Cardiac muscle cell (in vitro differentiated cells and primary cell): ENCODE measurements at places on chromosomes 2 and 18. TPM values are rescaled to one million over a fixed set of nuclear protein-coding genes. Genes with fewer than 3 reads are reported as not detected.

The VSNL1 gene
- 1.3 and 3.9 TPM in 2 replicates for polyA plus RNA-seq

The GPR35 gene
- 0.40 and 1.9 TPM in 2 replicates for polyA plus RNA-seq

The BMP10 gene
- polyA plus RNA-seq = 0.35 and 1.2 TPM in 2 replicates

The FHOD3 gene
- 127 and 129 TPM in 2 replicates for polyA plus RNA-seq

The CCL20 gene
- 0.21 TPM in 1 of 2 replicates, not detected in the other for polyA plus RNA-seq

The GKN2 gene
- not detected in 2 replicates for polyA plus RNA-seq

The KIAA2012 gene
- 0.05 and 0.24 TPM in 2 replicates for polyA plus RNA-seq

The RANBP2 gene
- polyA plus RNA-seq = 12.8 and 20.2 TPM in 2 replicates

The LIPG gene
- 1.5 and 2.8 TPM in 2 replicates for polyA plus RNA-seq

The TMEM17 gene
- polyA plus RNA-seq = 5.0 and 7.0 TPM in 2 replicates

The IMPACT gene
- polyA plus RNA-seq = 27.6 and 33.5 TPM in 2 replicates

The ACVR1C gene
- not detected in 2 replicates for polyA plus RNA-seq

The SETBP1 gene
- 6.3 and 6.6 TPM in 2 replicates for polyA plus RNA-seq

The TRPM8 gene
- not detected in 2 replicates for polyA plus RNA-seq

The COL3A1 gene
- 107 and 159 TPM in 2 replicates for polyA plus RNA-seq

The WIPF1 gene
- polyA plus RNA-seq = 8.3 and 18.3 TPM in 2 replicates

The UPP2 gene
- polyA plus RNA-seq = 0.31 TPM in 1 of 2 replicates, not detected in the other
